T-cell (primary cell): ENCODE measurements at places on chromosomes 6 and 20.

DNA sequence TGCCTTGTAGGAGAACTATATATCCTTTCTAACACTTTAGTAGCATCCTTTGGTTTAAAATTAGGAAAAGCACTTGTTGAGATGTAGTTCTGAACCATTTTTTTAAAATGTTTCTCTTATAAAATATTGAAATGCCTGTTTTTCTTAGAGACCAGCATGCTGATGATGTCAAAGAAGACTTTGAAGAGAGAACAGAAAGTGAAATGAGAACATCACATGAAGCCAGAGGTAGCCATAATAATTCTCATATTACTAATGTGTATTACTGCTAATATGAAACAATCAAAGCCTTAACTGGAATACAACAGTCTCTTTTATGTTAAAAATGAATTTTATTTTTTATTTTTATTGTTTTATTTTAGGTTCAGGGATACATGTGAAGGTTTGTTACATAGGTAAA, 102.0 kb downstream of the SAMD3 start:
- no peaks in the 10 kb centered on the region for H3K36me3 ChIP-seq
- no peak for DNase-seq
- H3K4me3 ChIP-seq = no peak overlapping the region
- H3K27ac ChIP-seq = no peak overlapping the region
- no peaks in the 10 kb centered on the region for H3K27me3 ChIP-seq

- no peak overlapping the region for H3K27ac ChIP-seq
- no peaks in the 10 kb centered on the region for H3K4me1 ChIP-seq
- no peaks in the 10 kb centered on the region for H3K27me3 ChIP-seq
- no peaks in the 10 kb centered on the region for H3K36me3 ChIP-seq
Observed at GRCh38 chr6:11625302-11625701, 87.8 kb downstream of the TMEM170B start.

DNA sequence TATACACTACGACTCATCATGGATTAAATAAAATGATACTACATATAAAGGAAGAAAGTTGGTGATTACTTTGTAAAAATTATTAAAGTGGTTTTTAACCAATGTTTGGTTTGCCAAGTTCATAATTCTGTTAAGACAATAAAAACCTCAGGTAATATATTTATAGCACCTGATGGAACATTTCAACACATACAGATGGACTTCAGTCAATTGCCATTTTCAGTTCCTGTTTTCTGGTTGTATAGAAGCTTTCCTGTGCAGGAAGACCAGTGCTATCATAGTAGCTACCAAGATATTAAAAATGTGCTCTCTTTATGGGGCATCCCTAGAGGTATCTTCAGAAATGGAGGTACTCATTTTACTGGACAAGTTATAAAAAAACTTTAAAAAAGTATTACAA, 1686.4 kb downstream of the GRIK2 start:
- DNase-seq = no peak
- no peak overlapping the region for H3K4me3 ChIP-seq
- no peaks in the 10 kb centered on the region for H3K27me3 ChIP-seq

GRCh38 chr6:48701572-48701971, 590.6 kb upstream of the PTCHD4 start:
- H3K4me1 ChIP-seq = no peaks in the 10 kb centered on the region
- DNase-seq = no peak
- no peaks in the 10 kb centered on the region for H3K36me3 ChIP-seq
- H3K27ac ChIP-seq = no peak overlapping the region
- no peak overlapping the region for H3K4me3 ChIP-seq
- H3K27me3 ChIP-seq = no peaks in the 10 kb centered on the region

GRCh38 chr6:122143813-122144601, 255.4 kb upstream of the HSF2 start:
- H3K36me3 ChIP-seq = no peaks in the 10 kb centered on the region
- no peak overlapping the region for H3K27ac ChIP-seq
- no peaks in the 10 kb centered on the region for H3K4me1 ChIP-seq
- no peak overlapping the region for H3K4me3 ChIP-seq
- no peaks in the 10 kb centered on the region for H3K27me3 ChIP-seq
